ENCODE measurements at places on chromosomes 3 and 15.

DNA sequence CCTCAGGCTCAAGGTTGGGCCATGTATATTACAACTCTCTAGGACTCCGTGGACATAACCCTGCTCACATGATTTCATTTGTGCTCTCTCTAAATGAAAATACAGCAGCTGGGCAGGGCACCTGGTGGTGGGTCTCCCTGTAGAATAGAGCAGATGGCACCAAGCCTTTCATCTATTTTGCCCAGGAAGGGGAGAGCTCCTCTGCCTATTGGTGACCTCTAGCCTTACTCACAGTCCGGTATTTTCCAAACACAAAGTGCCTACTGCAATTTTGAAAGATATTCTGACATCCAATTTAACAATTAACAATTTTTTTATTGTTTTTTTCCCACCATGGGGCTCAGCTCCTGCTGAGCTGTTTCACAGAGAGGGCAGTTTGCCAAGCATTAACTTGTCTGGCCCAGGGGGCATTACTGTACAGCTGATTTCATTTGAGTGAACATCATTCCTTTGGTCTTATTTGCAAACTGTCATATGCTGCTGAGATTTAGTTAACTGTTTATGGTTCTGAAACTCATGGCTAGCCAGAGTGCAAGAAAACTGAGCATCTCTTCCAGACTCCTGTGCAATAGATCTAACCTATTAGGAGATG is 474.0 kb downstream of the EPHB1 start:
- no peak for DNase-seq

- no peak for DNase-seq
Measured at GRCh38 chr3:141499284-141499683, 12.5 kb downstream of the RASA2 start.

- DNase-seq: no peak
Measured at GRCh38 chr3:129560911-129561594, 18.1 kb downstream of the H1-8 start.

- no peak for DNase-seq
Measured at GRCh38 chr3:185988816-185989175, 51.0 kb upstream of the TRA2B start.

DNA sequence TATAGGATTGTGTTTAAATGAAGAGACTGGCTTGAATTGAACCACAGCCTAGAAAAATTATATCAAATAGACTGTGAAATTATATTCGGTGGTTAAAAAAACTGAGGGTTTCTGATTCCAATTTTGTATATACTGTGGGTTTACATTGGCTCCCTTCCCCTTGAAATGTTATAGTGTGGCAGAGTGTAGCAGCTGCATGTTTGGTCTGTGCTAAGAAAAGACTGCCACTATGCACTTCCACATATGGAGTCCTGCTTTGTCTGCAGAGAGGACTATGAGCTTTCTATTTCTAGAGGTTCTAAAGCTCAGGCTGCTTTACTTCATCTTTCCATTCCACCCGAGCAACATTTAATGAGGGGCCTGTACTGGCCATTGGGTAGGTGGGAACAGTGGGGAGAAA is 112.3 kb downstream of the P3H2 start:
- DNase-seq: no peak

GRCh38 chr15:51132384-51133139 is 37.9 kb upstream of the TNFAIP8L3 start:
- peak; percentile 72 for DNase-seq

DNA sequence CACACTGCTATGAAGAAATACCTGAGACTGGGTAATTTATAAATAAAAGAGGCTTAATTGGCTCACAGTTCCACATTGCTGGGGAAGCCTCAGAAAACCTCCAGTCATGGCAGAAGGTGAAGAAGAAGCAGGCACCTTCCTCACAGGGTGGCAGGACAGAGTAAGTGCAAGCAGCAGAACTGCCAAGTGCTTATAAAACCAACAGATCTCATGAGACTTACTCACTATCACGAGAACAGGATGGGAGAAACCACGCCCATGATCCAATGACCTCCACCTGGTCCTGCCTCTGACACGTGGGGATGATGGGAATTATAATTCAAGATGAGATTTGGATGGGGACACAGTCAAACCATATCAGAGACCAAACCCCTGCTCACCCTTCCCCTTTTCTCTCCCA is 75.0 kb downstream of the TRIM69 start:
- peak; percentile 29 for DNase-seq

DNA sequence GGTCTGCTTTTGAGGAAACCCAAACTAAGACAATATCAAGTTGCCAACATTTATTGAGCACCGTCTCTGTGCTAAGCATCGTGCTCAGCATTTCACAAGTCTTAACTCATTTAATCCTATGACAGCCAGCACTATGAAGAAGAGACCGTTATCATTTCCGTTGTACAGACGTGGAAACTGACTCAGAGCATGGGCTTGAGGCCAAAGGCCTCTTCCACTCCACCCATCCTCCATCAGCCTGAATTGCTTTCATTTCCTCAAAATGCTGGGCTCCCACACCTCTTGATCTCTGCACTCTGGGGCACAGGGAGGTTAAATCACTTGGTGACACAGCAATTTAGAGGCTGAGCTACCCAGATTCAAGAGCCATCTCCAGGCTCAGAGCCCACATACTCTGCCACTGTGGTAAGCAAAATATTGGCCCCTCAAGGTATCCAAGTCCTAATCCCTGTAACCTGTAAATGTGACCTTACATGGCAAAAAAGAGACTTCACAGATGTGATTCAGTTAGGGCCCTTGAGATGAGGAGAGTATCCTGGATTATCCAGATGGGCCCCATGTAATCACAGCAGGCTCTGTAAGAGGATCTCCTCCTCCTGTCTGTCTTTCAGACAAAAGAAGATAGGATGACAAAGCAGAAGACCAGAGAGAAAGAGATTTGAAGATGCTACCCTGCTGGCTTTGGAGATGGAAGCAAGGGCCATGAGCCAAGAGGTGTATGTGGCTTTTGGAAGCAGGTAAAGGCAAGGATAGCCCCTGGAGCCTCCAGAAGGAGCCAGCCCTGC is 24.3 kb upstream of the FLNB start:
- peak; percentile 81 for DNase-seq

DNA sequence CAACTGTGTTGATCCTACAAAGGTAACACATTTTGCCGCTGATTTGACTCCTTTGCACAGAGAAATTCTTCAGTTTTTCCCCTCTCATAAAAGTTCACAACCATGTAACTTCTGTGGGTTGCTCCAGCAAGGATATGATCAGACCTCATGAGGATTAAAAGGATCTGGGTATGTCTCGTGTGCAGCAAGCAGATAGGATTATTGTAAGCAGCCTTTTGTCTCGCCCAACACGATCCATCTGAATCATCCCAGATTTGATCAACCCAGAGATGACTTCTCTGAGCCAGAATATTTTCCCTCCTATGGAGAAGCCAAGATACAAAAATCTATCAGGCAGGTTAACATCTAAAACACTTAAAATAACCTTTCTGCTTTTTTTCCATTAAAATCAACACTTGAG is 12.8 kb upstream of the BNIP2 start:
- no peak for DNase-seq

GRCh38 chr3:178393824-178394223 is 142.4 kb upstream of the KCNMB2 start:
- peak; percentile 8 for DNase-seq

DNA sequence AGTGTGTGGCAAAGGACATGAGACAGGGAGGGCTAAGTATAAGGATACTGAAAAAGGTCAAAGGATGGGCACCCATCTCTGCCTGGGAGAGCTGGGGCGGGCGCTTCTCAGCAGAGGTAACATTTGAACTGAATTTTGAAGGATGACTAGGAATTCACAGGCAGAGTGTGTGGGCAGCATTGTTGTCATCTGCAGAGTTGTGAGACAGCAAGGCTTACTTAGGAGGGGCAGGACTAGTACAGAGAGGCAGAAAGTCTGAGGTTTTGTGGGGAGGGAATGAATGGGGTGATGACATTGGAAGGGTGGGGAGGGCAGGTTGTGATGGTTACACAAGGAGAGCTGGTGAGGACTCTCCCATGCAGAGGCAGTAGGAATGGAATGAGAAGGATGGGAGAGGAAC is 84.1 kb upstream of the PRR23C start:
- DNase-seq: peak; percentile 53

DNA sequence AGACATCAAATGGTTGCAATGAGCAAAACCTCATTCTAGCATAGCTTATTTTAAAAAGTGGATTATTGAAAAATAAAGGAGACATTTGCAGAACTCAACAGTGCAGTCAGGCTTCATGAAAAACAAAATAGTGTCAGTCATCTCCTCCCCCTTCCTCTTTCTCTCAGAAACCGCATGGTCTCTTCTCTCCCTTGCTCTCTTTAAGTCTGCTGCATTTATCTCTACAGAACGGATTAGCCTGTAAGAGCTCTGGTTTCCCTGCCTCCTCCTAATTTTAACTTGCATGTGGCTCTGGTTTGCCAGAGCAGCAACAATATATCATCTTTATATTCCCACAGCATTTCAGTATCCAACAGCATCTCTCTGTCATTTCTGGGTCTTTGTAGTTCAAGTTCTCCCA is 609.0 kb downstream of the MECOM start:
- DNase-seq: no peak

DNA sequence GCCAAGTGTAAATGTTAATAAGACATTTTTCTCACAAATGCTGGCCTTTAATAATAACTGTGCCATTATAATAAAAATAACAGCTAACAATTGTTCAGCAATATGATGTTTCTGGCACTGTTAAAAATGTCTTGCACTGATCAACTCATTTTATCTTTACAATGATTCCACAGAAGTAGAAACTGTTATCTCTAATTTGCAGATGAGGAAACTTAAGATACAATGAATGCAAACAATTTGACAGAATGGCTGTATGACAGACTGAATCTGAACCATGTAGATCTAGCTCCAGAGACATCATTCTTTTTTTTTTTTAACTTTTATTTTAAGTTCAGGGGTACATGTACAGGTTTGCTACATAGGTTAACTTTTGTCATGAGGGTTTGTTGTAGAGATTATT is 755.0 kb downstream of the TBL1XR1 start:
- no peak for DNase-seq

- DNase-seq: no peak
Measured at GRCh38 chr3:112448939-112449338, 50.3 kb downstream of the BTLA start.

DNA sequence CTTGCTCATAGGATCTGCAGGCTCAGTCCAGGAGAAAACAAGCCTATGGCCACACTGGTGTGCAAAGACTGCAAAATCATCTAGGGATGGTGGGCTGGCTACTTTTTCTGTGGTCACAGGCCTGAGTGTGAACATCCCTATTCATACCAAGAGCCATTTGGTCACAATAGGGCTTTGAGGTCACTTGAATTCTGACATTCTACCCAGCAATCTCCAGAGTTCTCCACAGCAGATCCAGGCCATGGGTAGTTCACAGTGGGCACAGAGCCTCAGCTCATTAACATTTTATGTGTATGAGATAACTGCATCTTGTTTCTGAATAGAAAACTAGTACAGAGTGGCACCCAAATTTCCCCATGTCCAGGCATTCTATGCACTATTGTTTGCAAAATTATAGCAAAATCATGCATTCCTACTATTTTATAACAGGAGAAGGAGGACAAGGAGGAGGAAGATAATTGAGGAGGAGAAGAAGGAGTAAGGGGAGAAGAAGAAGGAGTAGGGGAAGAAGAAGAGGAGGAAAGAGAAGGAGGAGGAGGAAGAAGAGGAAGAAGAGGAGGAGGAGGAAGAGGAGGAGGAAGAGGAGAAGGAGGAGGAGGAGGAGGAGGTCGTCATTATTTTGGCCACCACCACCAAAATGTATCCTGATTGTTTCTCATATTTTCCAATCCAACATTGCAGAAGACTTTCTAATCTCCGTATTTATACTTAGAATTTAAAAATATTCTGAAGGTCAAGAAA is 129.0 kb downstream of the SEMA6D start:
- no peak for DNase-seq

DNA sequence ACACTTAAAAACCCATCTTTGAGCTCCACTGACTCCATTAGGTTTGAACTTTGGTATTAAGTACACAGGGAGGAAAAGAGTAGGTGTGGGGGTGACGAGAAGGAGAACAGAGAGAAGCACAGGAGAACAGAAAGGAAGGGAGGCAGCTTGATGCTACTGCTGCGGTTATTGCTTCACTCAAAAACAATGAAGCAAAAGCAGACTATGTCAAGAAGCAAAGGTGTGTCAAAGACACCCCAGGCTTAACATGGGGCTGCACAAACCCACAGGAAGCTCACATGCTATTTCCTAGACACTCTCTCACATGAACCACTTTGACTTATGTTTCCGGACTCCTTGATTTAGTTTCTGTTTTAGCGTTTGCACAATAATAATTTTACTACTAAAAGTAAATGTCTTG is 961.0 kb upstream of the CFAP20DC start:
- no peak for DNase-seq

- DNase-seq: no peak
Measured at GRCh38 chr3:194142156-194142910, 6.4 kb downstream of the HES1 start.

DNA sequence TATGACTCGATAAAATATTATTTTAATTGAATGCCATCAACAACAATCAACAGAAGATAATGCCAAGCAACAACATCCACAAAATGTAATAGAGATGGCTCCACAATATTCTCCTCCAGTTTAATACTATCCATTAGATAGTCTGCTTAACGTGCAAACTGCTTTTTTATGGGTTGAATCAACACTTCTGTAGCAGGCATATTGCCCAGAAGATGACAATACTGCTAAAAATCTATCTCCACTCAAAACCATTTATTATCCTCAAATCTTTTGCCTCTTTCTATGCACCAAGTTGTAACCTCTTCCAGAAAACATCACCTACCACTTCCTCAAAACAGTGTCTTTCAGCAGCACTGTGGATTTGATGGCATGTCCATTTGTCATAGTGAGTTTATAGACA is 295.7 kb upstream of the LMCD1 start:
- DNase-seq: no peak

DNA sequence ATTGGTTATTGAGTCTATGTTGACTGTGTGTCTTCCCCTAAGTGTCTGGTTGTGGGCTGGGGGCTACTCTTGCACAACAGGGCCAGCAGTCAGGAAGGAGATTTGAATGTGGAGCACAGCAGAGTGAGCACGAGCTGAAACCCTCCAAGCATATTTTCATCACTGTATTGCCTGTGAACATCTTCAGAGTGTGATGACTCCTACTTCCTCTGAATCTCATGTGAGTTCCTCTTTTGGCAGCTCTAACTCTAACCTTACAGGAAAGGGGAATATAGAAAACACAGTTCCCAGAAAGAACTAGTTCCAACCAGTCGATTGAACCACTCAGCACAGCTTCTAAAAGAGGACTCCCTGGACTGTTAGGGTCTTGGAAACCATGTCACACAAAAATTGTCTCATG is 211.6 kb downstream of the RAP2B start:
- no peak for DNase-seq

DNA sequence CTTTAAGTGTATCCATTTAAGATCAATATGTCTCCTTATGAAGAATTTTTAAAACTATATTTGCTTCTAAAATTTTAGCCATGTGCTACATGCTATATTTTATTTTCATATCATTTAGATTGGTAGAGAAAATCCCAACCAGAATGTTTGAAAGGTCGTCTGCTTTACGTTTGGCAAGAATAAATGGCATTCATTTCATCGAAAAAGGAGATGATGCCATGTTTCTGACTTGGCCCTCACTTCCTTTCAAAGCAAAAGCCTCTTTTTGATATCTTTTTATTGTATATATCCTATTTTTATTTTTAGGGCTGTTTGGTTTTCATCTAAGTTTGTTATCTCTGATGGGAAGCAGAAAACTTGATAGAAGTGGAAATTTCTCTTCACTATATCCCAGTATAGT is 176.2 kb downstream of the PLCL2 start:
- DNase-seq: no peak
